ENCODE measurements at places on chromosomes 2 and 18.

GRCh38 chr2:147548451-147548850 is 296.4 kb upstream of the ACVR2A start:
- no peak for DNase-seq

- no peak for DNase-seq
Observed at GRCh38 chr2:217980036-217980435, 22.8 kb downstream of the TNS1 start.

DNA sequence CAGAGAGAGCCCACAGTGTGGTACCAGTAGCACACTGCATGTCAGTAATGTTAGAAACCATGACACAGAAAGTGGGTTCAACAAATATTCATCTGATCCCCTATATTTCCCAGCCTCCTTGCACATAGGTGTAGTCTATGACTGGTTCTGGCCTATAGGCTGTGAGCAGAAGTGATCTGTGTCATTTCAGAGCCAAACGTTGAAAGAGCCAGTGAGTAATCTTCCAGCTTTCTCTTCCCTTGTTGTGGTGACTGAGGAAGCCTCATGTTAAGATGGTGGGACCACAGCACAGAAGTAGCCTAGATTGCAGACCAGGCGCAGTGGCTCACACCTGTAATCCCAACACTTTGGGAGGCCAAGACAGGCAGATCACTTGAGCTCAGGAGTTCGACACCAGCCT is 4.1 kb downstream of the TMEM237 start:
- no peak for DNase-seq

GRCh38 chr2:39523308-39524044 is 86.4 kb upstream of the MAP4K3 start:
- peak; percentile 91 for DNase-seq

DNA sequence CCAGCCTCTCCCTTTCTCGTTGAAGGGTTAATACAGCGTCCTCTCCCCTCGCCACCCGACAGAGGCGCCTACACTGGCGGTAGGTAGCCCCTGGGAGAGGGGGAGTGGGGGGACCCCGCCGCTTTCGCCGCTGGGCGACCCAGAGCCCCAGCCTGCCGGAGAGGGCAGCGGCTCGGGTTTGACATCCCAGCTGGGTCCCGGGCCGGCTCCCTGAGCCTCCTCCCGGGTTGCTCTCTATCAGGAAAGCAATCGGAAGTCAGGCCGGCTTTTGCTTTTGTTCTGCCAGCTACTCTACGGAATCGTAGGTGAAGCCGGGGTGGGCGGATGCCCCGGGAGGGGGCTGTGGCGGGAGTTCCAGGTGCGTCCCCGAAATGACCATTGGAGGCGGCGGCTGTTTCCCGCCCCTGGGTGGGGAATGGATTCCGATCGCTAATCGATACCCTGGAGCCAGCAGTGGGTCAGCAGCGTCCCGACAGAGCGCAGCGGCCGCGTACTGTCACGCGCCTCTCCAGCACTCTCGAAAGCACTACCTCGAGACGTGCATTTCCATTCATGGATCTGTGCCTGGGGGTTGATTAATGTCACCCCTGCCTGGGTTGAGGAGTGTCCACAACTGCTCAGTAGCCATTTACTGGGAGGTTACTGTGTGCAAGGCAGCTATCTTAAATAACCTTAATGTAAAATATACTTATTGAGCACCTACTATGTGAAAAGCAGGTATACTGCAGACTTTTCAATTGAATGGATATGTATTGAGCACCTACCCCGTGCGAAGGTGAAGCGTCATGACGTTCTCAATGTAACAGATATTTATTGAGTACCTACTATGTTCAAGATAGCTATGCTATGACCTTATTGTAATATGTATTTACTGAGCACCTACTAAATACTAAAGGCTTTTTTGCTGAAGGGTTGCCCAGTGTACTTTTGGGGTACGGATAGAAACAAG is 1.1 kb downstream of the MAPK4 start:
- no peak for DNase-seq
